CD4-positive, alpha-beta T cell treated with Interleukin-6 for 4 hours (primary cell): ENCODE measurements at places on chromosomes 12 and 14.
A peak's percentile ranks its signal among the peaks of the same experiment; 100 is the strongest.

- no peak for DNase-seq
Observed at GRCh38 chr14:100762089-100762515, 35.4 kb downstream of the DLK1 start.

GRCh38 chr14:77083082-77083481 lies 15.0 kb upstream of the CIPC start:
- DNase-seq = no peak

GRCh38 chr12:21169878-21170472 lies 39.0 kb downstream of the SLCO1B1 start:
- peak; percentile 4 for DNase-seq

DNA sequence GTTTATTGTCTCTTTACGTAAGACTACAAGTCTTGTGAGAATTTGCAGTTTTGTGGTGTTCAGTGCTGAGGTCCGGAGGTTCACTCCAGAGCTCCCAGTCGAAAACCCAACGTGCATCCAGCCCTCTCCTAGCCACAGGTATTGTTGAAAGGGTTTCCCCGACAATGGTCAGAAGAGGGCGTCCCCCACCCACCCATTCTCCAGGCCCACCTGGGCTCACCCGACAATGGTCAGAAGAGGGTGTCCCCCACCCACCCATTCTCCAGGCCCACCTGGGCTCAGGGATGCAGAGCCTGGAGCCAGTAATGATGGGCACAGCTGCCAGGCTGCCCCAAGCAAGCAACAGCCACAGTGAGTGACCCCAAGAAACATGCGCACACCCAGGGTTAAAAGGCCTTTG lies 126.8 kb upstream of the EVL start:
- no peak for DNase-seq

- no peak for DNase-seq
Observed at GRCh38 chr12:90854136-90854689, 100.8 kb downstream of the CCER1 start.

- DNase-seq = no peak
Observed at GRCh38 chr12:6424008-6424347, 20.8 kb upstream of the CD27 start.

GRCh38 chr12:78540606-78541336 lies 323.8 kb upstream of the SYT1 start:
- DNase-seq = no peak

DNA sequence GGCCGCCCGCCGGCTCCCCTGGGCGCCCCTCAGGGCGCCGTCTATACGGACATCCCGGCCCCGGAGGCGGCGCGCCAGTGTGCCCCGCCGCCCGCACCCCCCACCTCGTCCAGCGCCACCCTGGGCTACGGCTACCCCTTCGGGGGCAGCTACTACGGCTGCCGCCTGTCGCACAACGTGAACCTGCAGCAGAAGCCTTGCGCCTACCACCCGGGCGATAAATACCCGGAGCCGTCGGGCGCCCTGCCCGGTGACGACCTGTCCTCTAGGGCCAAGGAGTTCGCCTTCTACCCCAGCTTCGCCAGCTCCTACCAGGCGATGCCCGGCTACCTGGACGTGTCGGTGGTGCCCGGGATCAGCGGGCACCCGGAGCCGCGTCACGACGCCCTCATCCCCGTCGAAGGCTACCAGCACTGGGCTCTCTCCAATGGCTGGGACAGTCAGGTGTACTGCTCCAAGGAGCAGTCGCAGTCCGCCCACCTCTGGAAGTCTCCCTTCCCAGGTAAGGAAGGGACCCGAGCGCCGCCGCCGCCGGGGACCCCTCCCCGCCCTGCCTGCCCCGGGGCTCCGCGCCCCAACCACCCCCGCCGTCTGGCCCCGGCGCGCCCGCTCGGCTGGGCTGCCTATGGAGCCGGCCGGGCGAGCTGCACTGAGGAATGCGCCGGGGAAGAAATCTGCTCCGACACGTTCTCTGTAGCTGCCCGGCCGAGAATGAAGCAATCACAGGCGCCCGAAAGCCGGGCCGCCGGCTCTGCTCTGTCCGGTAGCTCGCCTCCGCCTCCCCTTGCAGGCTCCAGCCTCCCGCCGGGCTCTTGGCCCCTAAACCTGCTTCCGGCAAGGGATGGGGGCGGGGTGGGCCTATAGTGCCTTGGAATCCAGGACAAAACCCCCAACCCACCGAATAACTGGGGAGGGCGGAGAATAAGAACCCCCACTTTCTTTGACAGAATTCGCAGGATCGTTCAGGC lies 794 bp downstream of the HOXC13 start:
- no peak for DNase-seq

DNA sequence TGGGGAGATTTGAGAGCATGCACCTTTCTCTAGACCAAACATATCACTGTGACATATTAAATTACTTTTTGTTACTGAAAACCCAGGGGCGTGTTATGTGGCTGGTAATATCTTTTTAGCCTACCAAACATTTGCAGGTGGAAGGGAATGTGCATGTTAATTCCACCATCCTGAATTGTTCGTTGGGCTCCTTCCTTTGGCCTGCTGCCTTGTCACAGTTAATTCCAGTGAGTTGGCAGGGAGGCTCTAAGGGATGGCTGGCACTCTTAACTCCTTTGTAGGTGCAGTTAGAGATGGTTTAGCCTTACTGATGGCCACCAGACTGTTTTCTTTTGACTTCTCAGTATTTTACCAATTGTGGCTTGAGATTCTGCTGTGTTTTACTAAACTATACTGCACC lies 64.5 kb downstream of the DIP2B start:
- no peak for DNase-seq

DNA sequence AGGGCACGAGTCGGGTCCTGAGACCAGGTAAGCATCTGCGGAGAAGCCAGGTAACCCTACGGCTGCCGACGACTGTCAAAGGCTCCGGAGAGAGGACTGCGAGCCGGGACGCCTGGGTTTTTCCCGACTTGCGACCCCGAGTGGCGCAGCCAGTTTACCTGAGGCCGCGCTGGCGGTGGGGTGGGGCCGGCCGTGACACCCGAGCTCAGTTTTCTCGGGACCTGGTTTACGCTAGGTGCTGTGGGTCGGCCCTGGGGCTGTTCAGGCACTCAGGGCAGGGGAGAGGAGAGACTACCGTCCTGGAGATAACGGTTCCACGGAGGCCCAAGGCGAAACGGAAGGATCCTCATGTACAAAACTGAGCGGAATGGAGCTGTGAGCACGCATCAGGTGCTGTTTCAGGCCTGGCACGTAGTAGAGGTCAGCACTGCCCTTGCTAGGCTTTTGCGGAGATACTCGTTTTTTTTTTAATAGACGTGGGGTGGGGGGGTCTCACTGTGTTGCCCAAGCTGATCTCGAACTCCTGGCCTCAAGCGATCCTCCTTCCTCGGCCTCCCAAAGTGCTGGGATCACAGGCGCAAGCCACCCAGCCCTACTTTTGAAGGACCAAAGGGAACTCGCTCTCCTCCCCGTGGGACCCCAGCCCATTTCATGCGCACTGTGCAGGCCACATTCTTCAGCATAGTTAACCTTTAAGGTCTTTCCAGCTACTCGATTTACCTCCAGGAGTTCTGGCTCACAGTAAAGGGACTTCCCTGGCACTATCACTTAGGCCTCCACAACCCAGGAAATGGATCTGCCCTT lies 471 bp downstream of the MTRFR start:
- DNase-seq = no peak

DNA sequence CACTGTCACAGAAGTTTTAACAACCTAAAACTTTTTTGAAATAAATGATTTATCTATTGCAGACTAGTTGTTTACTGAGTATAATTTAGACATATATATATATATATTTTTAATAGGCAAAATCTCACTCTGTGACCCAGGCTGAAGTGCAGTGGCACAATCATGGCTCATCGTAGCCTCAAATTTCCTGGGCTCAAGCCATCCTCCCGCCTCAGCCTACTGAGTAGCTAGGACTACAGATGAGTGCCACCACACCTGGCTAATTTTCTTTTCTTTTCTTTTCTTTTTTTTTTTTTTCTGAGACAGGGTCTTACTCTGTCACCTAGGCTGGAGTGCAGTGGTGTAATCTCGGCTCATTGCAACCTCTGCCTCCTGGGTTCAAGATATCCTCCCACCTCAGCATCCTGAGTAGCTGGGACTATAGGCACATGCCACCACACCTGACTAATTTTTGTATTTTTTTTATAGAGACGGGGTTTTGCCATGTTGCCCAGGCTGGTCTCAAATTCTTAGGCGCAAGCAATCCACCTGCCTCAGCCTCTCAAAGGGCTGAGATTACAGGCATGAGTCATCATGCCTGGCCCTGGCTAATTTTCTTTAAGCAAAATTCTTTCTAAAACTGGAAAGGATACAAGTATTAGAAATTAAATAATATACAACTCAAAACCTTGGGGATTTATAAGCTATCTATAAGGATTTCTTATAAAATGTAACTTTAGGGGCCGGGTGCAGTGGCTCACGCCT lies 23.1 kb downstream of the EEA1 start:
- DNase-seq = peak; percentile 10

DNA sequence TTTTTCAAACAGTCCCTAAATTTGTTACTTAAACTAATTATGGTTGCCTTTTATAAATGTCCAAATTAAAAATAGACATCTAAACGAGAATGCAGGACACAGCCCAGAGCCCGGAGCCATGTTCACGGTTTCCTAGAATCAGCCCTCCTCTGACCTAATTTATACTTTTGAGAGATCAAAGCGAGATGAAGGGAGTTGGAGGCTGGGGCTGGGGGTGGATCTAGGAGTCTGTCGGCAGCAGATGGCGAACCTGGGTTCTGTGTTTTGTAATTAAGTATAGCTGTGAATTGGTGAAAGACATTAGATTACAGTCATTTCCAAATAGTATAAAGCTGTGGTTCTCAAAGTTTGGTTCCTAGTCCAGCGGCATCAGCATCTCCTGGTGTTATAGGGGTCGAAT lies 210.1 kb downstream of the SLC41A2 start:
- DNase-seq = peak; percentile 24

DNA sequence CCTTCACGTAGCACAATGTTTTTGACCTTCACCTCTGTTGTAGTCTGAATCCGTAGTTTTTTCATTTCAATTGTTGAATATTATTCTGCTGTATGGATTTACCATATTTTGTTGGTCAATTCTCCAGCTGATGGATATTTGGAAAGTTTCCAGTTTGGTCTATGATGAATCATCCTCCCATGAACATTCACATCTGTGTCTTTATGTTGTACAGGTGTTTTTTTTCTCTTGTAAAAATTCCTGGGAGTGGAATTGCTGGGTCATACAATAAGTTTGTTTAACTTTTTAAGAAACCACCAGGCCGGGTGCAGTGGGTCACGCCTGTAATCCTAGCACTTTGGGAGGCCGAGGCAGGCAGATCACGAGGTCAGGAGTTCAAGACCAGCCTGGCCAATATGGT lies 36.7 kb upstream of the GNG2 start:
- no peak for DNase-seq

- DNase-seq = no peak
Observed at GRCh38 chr14:43087666-43088065, 1419.4 kb downstream of the FSCB start.

DNA sequence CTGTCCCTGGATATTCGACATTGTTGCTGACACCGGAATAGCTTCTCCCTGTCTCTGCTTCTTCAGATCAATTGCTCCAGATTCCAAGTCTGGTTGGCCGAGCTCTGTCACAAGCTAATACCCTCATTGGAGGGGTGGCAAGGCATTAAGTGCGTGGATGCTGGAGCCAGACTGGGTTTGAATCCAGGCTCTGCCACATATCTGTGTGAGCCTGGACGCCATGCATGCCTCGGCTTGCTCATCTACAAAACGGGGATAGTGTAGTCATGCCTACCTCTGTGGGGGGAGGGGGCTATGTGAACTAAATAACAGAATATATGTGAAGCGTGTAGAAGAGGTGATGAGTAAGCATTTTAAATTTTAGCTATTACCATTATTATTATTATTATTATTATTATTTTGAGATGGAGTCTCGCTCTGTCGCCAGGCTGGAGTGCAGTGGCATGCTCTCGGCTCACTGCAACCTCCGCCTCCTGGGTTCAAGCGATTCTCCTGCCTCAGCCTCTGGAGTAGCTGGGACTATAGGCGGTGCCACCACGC lies 97.3 kb downstream of the AACS start:
- DNase-seq = no peak

GRCh38 chr14:88476214-88476774 lies 78.5 kb downstream of the PTPN21 start:
- no peak for DNase-seq

- peak; percentile 41 for DNase-seq
Observed at GRCh38 chr12:39619316-39619659, 315 bp downstream of the ABCD2 start.

- no peak for DNase-seq
Observed at GRCh38 chr12:59459966-59460660, 135.7 kb upstream of the SLC16A7 start.

DNA sequence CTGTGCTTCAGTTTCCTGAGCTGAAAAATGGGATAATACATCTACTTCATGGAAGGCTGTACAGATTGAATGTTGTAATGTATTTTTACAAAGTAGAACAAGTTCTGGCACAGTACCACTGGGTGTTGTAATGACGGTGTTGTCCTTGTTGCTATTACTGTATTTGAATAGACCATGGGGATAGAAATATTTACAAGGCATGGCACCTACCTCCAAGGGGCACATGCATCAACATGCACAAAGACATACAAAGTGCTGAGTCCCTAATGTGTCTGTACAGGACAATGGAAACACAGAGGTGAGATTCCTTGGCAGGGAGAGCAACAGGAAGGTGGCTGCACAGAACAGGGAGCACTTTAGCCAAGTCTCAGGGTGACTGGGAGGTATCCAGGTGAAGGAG lies 930.6 kb upstream of the TMEM132C start:
- no peak for DNase-seq

GRCh38 chr12:128930606-128931005 lies 77.3 kb downstream of the GLT1D1 start:
- DNase-seq = no peak
